Smooth muscle cell of the pulmonary artery (primary cell): ENCODE measurements at places on chromosomes 5 and 9. TPM values are rescaled to one million over a fixed set of nuclear protein-coding genes. Genes with fewer than 3 reads are reported as not detected.

The FGFR4 gene
- 0.33 and 0.65 TPM in 2 replicates for total RNA-seq

The FOXD4L3 gene
- 0.07 and 0.10 TPM in 2 replicates for total RNA-seq

The PTRH1 gene
- total RNA-seq = 10.7 and 17.3 TPM in 2 replicates

The OR1J2 gene
- total RNA-seq = 0.50 TPM in 1 of 2 replicates, not detected in the other

The TRAF2 gene
- total RNA-seq = 14.4 and 18.5 TPM in 2 replicates

The SIT1 gene
- 0.07 TPM in 1 of 2 replicates, not detected in the other for total RNA-seq

The CBY3 gene
- 0.20 TPM in 1 of 2 replicates, not detected in the other for total RNA-seq
